Osteocyte (in vitro differentiated cells): ENCODE measurements at places on chromosomes 7 and 10. TPM values are rescaled to one million over a fixed set of nuclear protein-coding genes. Genes with fewer than 3 reads are reported as not detected.
A peak's percentile ranks its signal among the peaks of the same experiment; 100 is the strongest.

The PON1 gene
- total RNA-seq = not detected in 2 replicates

The PGAM2 gene
- total RNA-seq = 0.97 TPM in 1 of 2 replicates, not detected in the other

The AP5Z1 gene
- total RNA-seq = 50.2 and 55.0 TPM in 2 replicates

The PIK3AP1 gene
- 0.19 and 0.39 TPM in 2 replicates for total RNA-seq

The ATRNL1 gene
- total RNA-seq = 20.2 and 23.6 TPM in 2 replicates

The SLC13A1 gene
- total RNA-seq = not detected in 2 replicates

The EIF3A gene
- total RNA-seq = 146 and 147 TPM in 2 replicates

The ZNF25 gene
- 11.5 and 15.1 TPM in 2 replicates for total RNA-seq

- H3K36me3 ChIP-seq = no peaks in the 10 kb centered on the region
- DNase-seq = no peak
- H3K4me3 ChIP-seq = no peak overlapping the region
- peaks cover 32% of the 10 kb centered on the region for H3K27me3 ChIP-seq
These were observed 106.3 kb downstream of the TMEM26 start for GRCh38 chr10:61346796-61347413.

DNA sequence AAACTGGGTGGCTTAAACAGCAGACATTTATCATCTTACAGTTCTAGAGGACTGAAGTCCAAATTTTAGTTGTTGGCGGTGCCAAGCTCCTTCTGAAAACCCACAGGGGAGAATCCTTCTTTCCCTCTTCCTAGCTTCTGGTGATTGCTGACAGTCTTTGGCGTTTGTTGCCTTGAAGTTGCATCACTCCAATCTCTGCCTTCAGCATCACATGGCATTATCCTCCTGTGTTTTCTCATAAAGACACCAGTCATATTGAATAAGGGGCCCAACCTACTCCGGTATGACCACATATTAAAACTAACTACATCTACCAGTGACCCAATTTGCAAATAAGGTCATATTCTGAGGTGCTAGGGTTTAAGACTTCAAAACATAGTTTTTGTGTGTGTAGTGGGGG lies 472.1 kb upstream of the IGFBP3 start:
- DNase-seq = no peak
- H3K36me3 ChIP-seq = no peaks in the 10 kb centered on the region
- H3K4me1 ChIP-seq = no peaks in the 10 kb centered on the region
- peaks cover 3% of the 10 kb centered on the region for H3K27me3 ChIP-seq
- H3K27ac ChIP-seq = no peak overlapping the region

- peaks cover 29% of the 10 kb centered on the region for H3K4me1 ChIP-seq
- H3K4me3 ChIP-seq = no peak overlapping the region
- H3K36me3 ChIP-seq = peaks cover 5% of the 10 kb centered on the region
- no peak for DNase-seq
- H3K27ac ChIP-seq = no peak overlapping the region
These were observed 47.7 kb upstream of the BICC1 start for GRCh38 chr10:58464956-58465355.

DNA sequence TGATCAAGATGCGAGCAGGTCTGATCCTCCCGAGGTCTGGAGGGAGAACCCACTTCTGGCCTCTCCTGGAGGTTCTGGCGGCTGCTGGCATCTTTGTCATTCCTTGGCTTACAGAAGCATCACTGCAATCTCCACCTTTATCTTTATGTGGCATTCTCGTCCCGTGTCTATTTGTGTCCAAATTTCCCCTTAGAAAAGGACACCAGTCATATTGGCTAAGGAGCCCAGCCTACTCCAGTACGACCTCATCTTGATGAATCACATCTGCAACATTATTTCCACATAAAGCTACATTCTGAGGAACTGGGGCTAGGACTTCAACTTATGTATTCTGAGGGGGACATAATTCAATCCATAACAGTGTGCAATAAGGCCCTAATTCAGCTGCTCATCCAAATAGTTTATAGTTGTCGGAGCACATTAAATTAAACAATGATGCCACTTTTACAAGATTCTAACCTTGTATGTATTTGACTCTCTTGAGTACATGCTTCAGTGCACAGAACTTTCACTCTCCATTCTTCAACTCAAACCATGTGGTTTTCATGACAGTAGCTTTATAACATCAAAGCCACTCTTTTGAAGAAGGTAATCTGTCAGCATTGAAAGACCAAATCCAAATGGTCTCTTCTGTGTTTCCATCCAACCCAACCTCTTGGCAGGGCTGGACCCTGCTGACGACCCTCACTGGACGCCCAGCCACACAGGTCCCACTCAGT lies 86.2 kb upstream of the DDC start:
- H3K27ac ChIP-seq = no peak overlapping the region
- H3K4me3 ChIP-seq = no peak overlapping the region
- no peaks in the 10 kb centered on the region for H3K27me3 ChIP-seq
- DNase-seq = no peak
- peaks cover 26% of the 10 kb centered on the region for H3K36me3 ChIP-seq

- H3K36me3 ChIP-seq = peaks cover 7% of the 10 kb centered on the region
- no peaks in the 10 kb centered on the region for H3K27me3 ChIP-seq
- peaks cover 17% of the 10 kb centered on the region for H3K4me1 ChIP-seq
- no peak overlapping the region for H3K4me3 ChIP-seq
- peak overlapping the region; percentile 67 for H3K27ac ChIP-seq
These were observed 9.3 kb downstream of the ARL3 start for GRCh38 chr10:102704915-102705314.

DNA sequence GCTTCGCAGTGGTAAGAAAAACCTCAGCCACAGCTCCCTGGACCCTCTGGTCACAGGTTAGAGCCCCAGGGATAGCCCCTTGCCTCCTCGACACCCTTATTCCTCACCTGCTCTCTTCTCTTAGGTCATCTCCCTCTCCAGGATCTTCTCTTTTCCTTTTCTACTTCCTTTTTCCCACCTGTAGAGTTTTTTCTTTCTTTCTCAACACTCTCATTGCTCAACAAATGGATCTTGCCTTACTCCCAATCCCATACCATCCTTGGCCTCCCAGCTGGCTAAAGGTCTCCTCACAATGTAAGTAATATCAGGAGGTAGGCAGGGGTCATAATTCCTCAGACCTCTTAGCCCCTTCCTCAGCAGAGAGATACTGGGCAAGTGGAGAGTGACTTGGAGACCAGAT lies 17.2 kb downstream of the WNT8B start:
- DNase-seq = no peak
- H3K36me3 ChIP-seq = peaks cover 8% of the 10 kb centered on the region
- peaks cover 32% of the 10 kb centered on the region for H3K27me3 ChIP-seq
- H3K4me1 ChIP-seq = peaks cover 19% of the 10 kb centered on the region
- H3K27ac ChIP-seq = no peak overlapping the region

GRCh38 chr10:123429706-123430221 lies 236.4 kb upstream of the GPR26 start:
- H3K27ac ChIP-seq = no peak overlapping the region
- H3K4me1 ChIP-seq = no peaks in the 10 kb centered on the region
- no peaks in the 10 kb centered on the region for H3K27me3 ChIP-seq
- DNase-seq = no peak
- no peak overlapping the region for H3K4me3 ChIP-seq

DNA sequence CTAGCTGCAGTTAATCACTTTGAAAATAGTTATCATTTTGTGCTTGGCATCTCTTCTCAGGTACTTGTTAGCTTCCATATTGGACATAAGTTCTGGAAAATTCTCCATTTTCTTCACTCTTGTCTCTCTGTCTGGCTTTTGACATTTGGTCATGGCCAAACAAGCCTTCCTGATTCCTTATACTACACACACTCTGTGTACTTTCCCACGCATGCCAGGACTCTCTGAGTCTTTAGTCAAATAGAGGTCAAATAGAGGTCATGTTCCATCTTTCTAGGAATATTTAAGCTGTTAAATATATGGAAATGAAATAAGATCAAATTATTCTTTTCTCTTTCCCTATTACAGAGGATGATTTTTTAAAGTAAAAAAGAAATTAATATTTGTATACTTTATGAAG lies 235.5 kb upstream of the PLXDC2 start:
- no peaks in the 10 kb centered on the region for H3K36me3 ChIP-seq
- no peak for DNase-seq
- no peak overlapping the region for H3K4me3 ChIP-seq
- H3K27ac ChIP-seq = no peak overlapping the region

DNA sequence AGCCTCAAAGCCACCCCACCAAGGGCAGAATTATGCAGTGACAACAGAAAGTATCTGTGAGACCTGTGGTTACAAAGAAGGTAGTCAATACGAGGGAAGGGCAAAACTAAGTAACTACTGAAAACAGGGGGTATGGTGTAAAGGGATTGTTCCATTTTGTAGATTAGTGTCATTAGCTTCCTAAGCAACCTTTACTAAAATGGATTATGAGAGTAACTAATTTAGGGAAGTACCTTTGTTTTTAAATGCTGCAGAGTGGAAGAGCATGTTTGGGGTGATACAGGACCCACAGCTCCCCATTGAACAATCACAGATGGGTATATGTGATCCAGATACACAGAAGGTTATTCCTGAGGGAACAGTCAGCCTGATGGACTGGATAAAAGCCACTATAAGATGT lies 51.3 kb upstream of the TAC1 start:
- no peak overlapping the region for H3K27ac ChIP-seq
- DNase-seq = no peak
- no peaks in the 10 kb centered on the region for H3K4me1 ChIP-seq
- H3K27me3 ChIP-seq = no peaks in the 10 kb centered on the region
- no peaks in the 10 kb centered on the region for H3K36me3 ChIP-seq
- no peak overlapping the region for H3K4me3 ChIP-seq

DNA sequence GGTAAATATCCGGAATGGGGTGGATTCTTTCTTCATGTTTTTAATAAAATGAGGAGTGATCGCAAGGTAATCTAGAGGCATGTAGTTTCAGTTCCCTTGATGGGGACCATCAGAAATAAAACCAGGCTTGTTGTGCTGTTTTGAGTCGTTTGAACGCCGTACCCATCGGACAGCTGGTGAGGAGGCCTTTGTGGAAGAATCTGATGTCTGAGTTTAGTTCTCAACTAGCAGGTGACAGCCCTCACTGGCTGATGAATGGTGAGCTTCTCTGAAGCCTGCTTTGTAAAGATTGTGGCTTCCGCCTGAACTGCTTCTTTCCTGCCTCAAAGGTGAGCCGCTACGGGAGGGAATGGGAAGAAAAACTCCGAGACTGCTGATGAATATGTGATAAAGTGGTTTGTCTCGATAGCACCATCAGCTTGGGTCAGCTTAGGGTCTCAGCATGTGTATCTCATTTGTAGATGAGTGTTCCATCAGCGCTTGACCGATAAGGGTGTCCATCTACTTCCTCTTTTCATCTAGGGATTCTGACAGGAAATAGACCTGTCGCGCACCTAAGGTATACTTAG lies 977 bp downstream of the TMEM248 start:
- H3K4me3 ChIP-seq = peak overlapping the region; percentile 87
- no peaks in the 10 kb centered on the region for H3K27me3 ChIP-seq
- peaks cover 34% of the 10 kb centered on the region for H3K4me1 ChIP-seq
- no peak for DNase-seq
- peak overlapping the region; percentile 90 for H3K27ac ChIP-seq

GRCh38 chr10:109892117-109892516 lies 31.2 kb downstream of the XPNPEP1 start:
- peaks cover 24% of the 10 kb centered on the region for H3K36me3 ChIP-seq
- no peak overlapping the region for H3K4me3 ChIP-seq
- no peaks in the 10 kb centered on the region for H3K27me3 ChIP-seq
- DNase-seq = no peak
- peaks cover 42% of the 10 kb centered on the region for H3K4me1 ChIP-seq

- peak overlapping the region; percentile 10 for H3K27ac ChIP-seq
- peaks cover 21% of the 10 kb centered on the region for H3K4me1 ChIP-seq
These were observed 149.8 kb downstream of the DGKI start for GRCh38 chr7:137696988-137697387.

DNA sequence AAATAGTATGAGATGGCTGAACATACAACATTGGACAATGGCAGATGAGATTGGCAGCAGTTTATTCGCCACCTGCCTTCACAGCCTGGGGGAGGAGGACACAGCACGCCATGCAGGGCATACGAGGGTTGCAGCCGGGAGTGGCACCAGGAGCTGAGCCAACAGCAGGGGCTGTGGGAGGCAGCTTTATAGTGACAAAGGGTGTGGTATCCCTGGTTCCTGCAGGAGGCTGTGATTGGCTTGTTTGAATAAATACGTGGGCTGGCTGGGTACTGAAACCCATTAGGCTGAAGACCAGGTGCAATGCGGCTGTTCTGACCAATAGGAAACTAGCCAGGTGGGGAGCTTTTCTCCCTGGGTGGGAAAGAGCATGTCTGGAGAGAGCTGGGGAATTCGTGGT lies 68.9 kb upstream of the LEP start:
- H3K27ac ChIP-seq = no peak overlapping the region
- no peaks in the 10 kb centered on the region for H3K36me3 ChIP-seq
- peaks cover 11% of the 10 kb centered on the region for H3K4me1 ChIP-seq
- H3K27me3 ChIP-seq = peaks cover 75% of the 10 kb centered on the region

- H3K36me3 ChIP-seq = no peaks in the 10 kb centered on the region
- no peak overlapping the region for H3K4me3 ChIP-seq
- H3K27me3 ChIP-seq = no peaks in the 10 kb centered on the region
- DNase-seq = no peak
- no peaks in the 10 kb centered on the region for H3K4me1 ChIP-seq
- H3K27ac ChIP-seq = no peak overlapping the region
These were observed 226.5 kb upstream of the HPS1 start for GRCh38 chr10:98673171-98673782.

GRCh38 chr10:21675157-21675796 lies 141.2 kb downstream of the MLLT10 start:
- peaks cover 11% of the 10 kb centered on the region for H3K4me1 ChIP-seq
- no peak overlapping the region for H3K27ac ChIP-seq
- no peaks in the 10 kb centered on the region for H3K27me3 ChIP-seq
- no peak overlapping the region for H3K4me3 ChIP-seq

DNA sequence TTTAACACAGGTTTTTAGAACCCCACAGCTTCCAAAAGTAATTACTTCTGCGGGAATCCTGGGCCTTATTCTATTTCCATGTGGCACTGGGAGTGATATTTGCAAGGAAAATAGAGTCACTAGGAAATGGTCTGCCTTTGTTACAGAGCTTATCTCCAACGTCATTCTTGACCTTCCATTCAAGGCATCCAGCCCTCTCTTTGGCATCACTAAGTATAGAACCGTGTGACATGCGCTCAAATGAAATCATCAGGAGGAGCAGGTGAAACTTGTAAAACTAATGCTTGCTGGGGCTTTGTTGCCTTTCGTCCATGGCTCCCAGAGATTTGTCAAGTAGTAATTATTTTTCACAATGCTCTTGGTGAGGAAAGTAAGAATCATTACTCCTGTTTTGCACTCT lies 73.4 kb downstream of the PAPSS2 start:
- H3K4me3 ChIP-seq = no peak overlapping the region
- H3K27ac ChIP-seq = no peak overlapping the region
- peaks cover 8% of the 10 kb centered on the region for H3K4me1 ChIP-seq
- peaks cover 2% of the 10 kb centered on the region for H3K36me3 ChIP-seq
